CD4-positive, alpha-beta T cell treated with Interleukin-17A for 1 hour (primary cell): ENCODE measurements at places on chromosomes 5 and 9.

GRCh38 chr9:68832861-68833518 lies 128.0 kb downstream of the PIP5K1B start:
- DNase-seq = no peak

- DNase-seq = no peak
Observed at GRCh38 chr5:10623305-10623910, 59.5 kb downstream of the ANKRD33B start.

DNA sequence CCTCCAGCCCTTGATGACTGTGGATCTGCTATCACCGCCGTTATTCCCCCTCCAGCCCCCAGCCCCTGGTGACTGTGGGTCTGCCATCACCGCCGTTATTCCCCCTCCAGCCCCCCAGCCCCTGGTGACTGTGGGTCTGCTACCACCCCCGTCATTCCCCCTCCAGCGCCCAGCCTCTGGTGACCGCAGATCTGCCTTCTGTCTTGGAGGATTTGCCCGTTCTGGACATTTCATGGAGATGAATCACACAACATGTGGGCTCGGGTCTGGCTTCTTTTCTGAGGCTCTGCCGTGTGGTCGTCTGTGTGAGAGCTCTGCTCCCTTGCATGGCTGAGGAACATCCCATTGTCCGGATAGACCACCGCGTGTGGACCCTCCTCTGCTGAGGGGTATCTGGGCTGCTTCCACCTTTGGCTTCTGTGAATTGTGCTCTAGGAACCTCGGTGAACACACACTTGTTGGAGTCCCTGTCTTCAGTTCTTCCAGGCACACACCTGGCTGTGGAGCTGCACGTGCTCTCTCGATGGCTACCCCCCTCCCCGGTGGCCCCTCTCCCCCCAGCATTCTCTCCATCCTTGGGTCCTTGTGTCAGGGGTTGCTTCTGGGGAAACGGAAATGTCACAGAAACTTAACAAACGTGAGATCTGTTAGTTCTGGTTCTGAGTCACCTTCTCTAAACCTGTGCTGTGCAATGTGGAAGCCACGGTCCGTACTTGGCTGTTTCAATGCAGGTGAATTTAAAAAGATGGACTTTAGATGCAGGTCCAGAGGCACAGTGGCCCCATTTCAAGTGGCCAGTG lies 105.3 kb upstream of the COL5A1 start:
- DNase-seq = no peak

- no peak for DNase-seq
Observed at GRCh38 chr9:87853302-87853701, 29.4 kb upstream of the SPATA31E1 start.

- peak; percentile 10 for DNase-seq
Observed at GRCh38 chr5:100566382-100567141, 31.4 kb downstream of the FAM174A start.

- DNase-seq = no peak
Observed at GRCh38 chr5:180187767-180188166, 21.2 kb downstream of the RASGEF1C start.

- DNase-seq = no peak
Observed at GRCh38 chr5:58149345-58149744, 310.5 kb downstream of the PLK2 start.

- no peak for DNase-seq
Observed at GRCh38 chr5:81572201-81572600, 178.3 kb upstream of the ACOT12 start.

DNA sequence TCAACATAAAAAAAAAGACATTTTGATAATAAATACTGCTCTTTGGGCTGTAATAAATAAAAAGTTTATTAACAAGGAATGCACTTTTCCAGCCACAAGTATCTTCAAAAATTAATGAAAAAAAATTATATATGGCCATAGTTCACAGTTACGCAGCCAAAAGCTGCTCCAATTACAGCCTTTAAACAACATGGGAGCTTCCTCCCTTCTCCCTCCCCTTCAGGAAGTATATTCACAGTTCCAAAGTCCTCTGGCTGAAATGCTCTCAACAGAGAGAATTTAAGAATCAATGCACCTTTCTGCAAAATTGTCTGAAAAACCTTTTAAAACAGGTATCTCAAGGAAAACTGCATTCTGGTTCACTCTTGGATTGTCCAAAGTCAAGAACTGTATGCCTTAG lies 5.9 kb downstream of the PLK2 start:
- DNase-seq = no peak

GRCh38 chr9:120486347-120486746 lies 93.6 kb downstream of the CDK5RAP2 start:
- no peak for DNase-seq

DNA sequence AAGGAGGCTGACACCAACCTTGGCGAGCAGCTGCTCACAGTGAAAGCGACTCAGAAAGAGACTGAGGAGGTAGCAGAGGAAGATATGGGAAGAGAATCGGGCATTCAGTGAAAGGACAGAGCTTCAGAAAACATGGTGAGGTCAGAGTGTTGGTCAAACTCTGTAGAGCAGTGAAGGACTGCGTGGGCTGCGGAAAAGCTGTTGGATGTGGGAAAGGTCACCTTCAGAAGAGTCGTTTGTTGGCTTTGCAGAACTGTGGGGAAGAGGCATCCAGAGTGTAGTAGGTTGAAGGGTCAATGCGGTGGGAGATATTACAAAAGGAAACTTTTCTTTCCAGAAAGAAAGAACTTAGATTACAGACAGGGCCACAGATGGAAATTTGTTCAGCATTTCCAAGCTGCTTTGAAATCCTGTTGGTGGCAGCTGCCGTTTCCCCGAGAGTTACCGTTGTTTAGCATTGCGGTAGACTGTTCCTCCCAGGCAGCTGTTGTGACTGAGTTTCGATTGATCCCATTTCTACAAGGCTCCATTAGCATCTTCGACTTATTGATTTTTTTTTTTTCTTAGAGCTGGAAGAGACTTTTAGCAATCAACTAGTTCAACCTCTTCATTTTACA lies 58.3 kb upstream of the AFAP1L1 start:
- DNase-seq = no peak

- no peak for DNase-seq
Observed at GRCh38 chr5:6090079-6090654, 288.2 kb downstream of the MED10 start.

GRCh38 chr5:74798977-74799911 lies 32.2 kb downstream of the NSA2 start:
- DNase-seq = no peak

DNA sequence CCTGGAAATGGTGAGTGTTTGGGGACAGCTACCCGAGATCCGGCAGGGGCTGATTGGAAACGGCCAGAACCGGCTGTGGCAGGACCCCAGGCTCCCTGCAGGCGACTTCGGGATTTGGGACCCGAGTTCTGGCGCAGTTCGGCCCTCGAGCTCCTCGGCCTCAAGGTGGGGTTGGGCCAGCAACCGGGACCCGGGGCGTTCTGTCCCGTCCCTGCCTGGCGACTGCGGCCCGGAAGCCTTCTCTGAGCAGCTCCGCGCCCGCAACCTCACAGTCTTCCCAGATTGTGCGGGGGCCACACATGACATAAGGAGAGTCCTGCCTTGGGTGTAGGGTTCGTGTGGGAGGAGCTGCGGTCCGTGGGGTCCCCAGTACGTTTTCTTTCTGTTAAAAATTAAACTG lies 23.2 kb upstream of the NEURL1B start:
- no peak for DNase-seq

DNA sequence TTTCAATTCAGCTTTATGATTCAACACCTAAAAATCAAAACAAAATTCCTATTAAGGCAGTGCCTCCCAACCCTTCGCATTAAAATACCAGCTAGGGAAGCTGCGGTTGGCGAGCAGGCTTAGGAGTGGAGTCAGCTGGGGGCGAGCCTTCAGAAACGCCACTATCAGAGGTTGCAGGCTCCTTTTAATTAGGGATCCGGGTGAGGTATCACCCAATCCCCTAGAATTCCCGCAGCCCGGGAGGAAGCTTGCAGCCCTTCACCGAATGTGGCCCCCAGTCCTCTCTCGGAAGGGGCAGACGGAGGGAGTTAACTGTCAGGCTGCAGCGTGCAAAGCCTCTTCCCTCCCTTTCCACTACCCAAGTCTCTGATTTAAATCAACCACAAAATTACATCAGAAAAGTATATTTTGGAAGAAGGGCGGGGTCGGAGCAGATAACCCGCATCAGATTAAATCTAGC lies 1.7 kb downstream of the STC2 start:
- DNase-seq = no peak

GRCh38 chr5:22372376-22372775 lies 480.8 kb downstream of the CDH12 start:
- no peak for DNase-seq

- no peak for DNase-seq
Observed at GRCh38 chr9:16743375-16743774, 127.1 kb downstream of the BNC2 start.

GRCh38 chr9:31071606-31072286 lies 1312.7 kb upstream of the ACO1 start:
- no peak for DNase-seq

GRCh38 chr9:26142201-26142600 lies 464.0 kb upstream of the TUSC1 start:
- DNase-seq = no peak

GRCh38 chr5:68033029-68033428 lies 182.5 kb upstream of the PIK3R1 start:
- DNase-seq = no peak

- no peak for DNase-seq
Observed at GRCh38 chr5:122367456-122367855, 55.4 kb downstream of the SNCAIP start.

- peak; percentile 3 for DNase-seq
Observed at GRCh38 chr9:83511051-83511450, 27.1 kb downstream of the FRMD3 start.

DNA sequence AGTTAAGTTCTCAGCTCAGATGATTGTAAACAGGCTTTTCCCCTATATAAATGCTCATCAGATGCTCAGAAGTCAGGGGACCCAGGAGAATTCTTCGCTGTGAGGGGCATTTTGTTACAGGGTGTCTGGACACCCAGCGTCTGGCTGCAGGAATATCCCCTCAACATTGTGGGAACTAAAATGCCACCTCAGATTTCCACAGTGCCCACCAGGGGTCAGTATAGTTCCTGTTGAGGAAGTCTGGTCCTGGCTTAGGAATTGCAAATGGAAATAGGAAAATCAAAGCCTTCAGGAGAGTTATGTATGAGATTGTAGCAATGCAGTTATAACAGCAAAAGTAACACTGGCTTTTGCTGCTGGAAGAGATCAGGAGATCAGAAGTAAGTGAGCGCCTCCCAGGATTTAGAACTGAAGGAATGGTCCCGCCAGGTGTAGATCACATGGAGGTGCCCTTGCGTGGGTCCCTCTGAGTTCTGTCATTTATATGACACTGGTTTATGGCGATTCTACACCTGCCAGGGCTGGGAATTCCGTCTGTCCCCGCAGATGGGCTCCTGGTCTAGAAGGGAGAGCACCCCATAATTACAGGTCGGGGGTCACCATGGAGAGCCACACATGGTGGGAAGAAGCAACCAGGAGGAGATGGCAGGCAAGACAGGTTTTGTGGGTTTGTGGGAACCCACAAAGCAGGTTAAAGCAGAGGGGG lies 47.1 kb upstream of the CTSL start:
- DNase-seq = peak; percentile 37

DNA sequence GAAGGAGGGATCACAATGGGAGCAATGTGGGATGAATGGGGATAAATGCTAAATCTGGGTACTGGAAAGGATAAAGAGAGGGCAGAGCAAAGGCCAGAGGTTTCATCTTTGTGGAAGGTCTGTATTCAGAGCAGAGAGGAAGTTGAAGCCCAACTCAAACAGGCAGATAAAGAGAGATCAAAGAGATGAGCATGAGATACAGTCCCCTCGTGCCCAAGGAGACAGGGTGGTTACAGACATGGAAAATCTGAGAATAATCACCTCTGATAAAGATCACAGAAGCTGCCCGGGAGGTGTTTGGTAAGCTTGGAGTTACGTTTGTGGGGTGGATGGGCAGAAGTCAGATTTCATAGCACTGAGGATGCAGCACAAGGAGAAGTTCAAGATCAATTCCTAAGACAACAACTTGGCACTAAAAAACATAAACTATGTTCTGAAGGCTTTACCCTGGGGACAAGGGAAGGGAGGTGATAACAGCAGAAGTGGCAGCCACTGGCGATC lies 459 bp upstream of the ERAP2 start:
- peak; percentile 49 for DNase-seq

GRCh38 chr5:159199780-159200179 lies 9.6 kb downstream of the RNF145 start:
- DNase-seq = no peak

GRCh38 chr9:129552064-129552463 lies 68.8 kb downstream of the C9orf50 start:
- no peak for DNase-seq

DNA sequence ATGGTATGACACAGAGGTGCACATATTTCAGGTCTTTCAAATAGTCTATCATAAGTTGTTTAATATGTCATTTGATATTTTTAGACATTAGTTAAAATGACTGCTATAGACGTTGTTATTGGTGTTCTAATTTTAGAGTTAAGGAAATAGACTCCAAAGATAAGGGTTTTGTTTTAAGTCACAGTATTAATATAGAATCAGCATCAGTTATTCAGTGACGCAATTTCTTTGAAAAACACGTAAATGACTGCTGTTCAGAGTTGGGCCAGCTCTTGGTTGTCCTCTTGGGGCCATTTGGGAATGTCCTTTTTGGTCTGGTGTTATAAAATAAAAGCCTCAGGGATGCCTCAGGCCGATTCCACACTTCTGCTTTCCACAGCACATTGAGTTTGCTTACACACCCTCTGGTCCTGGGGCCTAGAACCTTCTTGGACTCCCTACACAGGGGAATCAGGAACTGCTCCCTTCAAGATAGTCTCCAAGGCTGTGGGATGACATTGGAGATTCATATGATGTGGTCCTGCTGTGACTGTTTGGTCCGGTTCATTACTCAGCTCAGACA lies 14.3 kb downstream of the OTULIN start:
- DNase-seq = no peak

GRCh38 chr9:101387871-101388506 lies 3.2 kb upstream of the BAAT start:
- peak; percentile 57 for DNase-seq

GRCh38 chr5:14240359-14240758 lies 97.2 kb downstream of the TRIO start:
- no peak for DNase-seq
